ENCODE measurements at places on chromosomes 16 and 17.
A peak's percentile ranks its signal among the peaks of the same experiment; 100 is the strongest.

GRCh38 chr17:43758497-43759174, at the start of gene SOST:
SOST (minus strand) TSS chr17:43758791; CDS start chr17:43758741, 50 bp downstream.
- no peak for DNase-seq

GRCh38 chr17:34368196-34368945, 5.3 kb upstream of the CCL1 start:
- no peak for DNase-seq

DNA sequence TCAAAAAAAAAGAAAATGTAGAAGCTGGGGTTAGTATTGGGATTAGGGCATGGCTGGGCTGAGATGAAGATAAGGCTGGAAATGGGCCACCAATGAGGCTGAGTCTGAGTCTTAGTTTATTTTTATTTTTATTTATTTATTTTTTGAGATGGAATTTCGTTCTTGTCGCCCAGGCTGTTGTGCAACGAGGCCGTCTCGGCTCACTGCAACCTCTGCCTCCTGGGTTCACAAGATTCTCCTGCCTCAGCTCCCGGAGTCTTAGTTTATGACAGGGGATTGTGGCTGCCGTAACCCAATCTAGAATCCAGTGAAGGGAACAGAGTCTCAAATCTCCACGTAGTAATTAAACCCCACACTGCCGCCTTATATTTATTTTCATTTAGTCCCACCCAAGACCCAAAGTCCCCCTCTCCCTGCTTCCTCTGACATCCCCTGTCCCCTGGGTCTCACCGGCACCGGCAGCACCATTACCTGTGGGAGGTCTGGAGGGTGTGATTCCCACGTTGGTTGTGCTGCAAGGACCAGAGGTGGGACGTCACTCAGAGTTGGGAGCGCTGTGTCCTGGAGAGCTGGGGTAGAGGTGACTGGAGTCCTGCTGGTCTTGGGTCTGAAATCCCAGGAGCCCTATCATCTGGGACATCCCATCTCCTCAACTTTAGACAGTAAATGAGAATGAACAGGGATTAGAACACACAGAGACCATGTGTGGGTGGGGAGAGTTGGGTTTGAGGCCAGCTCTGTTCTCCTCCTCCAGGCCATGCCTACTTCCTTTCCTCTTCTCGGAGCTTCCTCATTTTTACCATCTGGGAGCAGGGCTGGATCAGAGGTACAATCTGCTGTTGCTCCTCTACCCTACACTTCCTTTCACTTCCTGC, at the start of gene CLEC10A:
TSS of gene CLEC10A (minus strand) at position 671 of the 875 bp plus-strand sequence. CDS start 1,439 bp downstream, outside the sequence.
- no peak for DNase-seq

DNA sequence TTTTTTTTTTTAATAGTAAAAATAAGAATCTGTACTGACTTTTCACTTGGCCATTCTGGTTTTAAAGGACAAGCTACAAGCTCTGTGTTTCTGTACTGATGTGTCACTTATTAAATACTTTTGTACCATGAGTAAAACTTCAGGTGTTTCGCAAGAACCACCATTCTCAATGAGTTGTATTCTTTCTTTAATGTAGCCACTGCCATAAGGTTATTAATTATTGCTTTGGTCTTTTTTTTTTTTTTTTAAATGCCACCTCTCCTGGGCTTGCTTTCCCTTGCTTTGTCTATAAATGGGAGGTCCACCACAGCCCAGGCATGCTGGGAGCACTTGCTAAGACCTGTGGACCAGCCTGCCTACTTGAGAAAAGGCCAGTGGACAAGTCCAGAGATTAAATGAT, 8.4 kb downstream of the ARL2BP start:
- DNase-seq = no peak

GRCh38 chr17:68599552-68600066, 1.6 kb downstream of the FAM20A start:
- no peak for DNase-seq

GRCh38 chr17:74864866-74865395, 5.2 kb upstream of the GRIN2C start:
- peak; percentile 87 for DNase-seq

- peak; percentile 79 for DNase-seq
These were observed 544 bp downstream of the CYB561 start for GRCh38 chr17:63445571-63445953.

GRCh38 chr16:6499413-6499812, 833.2 kb upstream of the RBFOX1 start:
- DNase-seq = no peak

- no peak for DNase-seq
These were observed 8.8 kb downstream of the MSLN start for GRCh38 chr16:769184-769784.

DNA sequence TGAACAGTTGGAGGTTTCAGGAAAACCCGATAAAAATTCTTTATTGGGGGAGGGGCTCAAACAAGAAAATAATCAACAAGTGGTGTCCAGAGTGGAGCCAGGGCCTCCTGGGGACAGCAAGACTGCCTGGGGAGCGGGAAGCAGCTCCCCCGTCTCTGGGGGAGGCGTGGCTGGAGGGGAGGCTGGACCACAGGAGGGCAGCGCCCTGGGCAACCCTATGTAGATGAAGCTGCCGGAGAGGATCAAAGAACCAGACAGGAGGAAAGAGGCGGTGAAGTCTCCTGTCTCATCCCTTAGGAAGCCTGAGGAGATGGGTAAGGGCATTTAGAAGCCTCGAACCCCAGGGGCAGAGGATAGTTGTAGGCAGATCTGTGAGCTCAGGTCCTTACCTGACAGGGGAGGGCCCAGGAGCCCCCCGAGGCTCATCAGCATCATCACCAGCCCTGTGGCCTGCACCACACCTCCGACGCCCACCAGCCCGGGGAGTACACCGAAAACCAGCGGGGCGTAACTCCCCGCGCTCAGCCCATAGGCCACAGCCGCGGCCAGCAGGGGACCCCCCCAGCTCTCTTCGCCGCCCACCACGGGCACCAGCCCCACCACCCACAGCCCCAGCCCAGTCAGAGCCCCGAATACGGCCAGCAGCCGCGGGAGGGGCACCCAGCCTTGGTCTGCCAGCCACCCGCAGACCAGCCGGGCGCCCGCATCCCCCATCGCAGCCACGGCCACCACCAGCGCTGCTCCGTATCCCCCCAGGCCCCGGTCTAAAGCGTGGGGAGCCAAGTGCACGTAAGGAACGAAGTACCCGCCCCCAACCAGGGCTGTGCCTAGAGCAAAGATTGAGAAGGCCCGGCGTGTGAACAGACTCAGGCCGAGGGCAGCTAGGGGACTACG, 2.0 kb downstream of the SLC16A11 start:
- peak; percentile 47 for DNase-seq

GRCh38 chr16:4136229-4136813, 20.1 kb upstream of the ADCY9 start:
- peak; percentile 69 for DNase-seq

DNA sequence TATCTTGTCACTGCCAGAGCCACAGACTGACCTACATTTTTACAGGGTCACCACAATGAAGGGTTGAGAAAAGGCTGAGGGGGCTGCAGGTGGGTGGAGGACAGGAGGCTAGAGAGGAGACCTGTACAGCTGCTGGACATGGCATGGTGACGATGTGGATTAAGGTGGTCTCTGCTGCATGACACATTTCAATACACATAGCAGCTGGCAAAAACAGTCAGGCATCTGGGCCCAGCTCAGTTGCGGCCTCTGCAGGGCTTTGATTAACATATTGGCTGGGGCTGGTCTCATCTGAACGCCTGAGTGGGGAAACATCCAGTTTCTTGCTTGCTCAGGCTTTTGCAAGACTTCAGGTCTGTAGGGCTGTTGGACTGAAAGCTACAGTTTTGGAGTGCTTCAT, 265.4 kb upstream of the FOXF1 start:
- no peak for DNase-seq

DNA sequence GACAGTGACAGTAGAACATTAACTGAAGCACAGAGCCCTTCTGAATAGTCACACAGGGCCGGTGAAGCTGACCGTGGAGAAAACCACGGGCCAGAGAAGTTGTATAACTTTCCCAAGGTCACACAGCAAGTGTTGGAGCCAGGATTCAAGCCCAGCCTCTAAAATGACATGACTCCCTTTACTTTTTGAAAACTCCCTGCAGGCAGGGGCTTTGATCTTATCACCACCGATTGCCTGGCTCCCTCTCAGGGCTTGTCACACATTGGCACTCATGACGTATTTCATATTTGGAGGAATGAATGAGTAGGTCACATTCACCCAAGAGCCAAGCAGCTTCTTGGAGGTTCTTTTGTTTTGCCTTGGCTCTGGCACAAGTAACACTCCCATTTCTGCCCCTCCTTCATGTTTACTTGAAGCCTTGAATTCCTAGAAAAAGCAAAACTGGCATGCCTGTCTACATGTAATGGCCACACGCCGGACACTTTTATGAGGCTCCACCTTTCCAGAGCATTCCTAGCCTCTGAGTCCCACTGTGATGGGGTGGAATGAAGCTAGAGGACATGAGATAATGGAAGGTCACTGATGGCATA, 13.3 kb upstream of the RBBP6 start:
- no peak for DNase-seq

- peak; percentile 71 for DNase-seq
These were observed 7.9 kb upstream of the SOST start for GRCh38 chr17:43766413-43767052.

- DNase-seq = no peak
These were observed 1.1 kb upstream of the RNF213 start for GRCh38 chr17:80259457-80260068.

- no peak for DNase-seq
These were observed 2.0 kb upstream of the FOXF1 start for GRCh38 chr16:86508028-86508946.

DNA sequence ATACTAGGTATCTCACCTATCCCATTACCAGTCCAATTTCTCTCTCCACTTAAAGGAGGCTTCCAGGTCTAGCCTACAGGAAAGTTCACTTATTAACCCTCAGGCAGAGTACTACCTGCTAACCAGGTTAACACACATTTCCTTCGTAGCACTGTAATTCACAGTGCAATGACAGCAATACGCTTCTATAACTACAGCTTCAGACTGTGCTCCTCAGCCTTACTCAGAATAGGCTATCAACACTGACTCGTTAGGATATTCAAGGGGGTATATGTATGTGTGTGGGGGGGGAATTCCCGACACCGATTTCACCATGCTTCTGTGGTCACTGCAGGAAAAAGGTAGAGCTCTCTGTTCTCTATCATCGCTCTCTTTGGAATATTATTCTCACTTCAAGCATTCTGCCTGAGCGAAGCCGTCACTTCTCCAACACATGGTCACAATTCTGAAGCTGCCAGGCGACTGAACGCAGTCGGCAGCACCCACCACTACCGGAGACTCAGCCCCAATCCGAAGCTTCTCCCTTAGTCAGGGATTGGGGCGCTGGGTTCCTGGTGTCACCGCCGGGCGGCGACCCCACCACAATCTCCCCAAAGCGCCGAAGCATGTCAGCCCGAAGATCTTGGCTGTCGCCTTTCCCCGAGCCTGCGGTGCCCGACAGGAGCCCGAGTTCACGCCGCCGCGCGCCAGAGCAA, 618 bp downstream of the GGA3 start:
- DNase-seq = no peak

DNA sequence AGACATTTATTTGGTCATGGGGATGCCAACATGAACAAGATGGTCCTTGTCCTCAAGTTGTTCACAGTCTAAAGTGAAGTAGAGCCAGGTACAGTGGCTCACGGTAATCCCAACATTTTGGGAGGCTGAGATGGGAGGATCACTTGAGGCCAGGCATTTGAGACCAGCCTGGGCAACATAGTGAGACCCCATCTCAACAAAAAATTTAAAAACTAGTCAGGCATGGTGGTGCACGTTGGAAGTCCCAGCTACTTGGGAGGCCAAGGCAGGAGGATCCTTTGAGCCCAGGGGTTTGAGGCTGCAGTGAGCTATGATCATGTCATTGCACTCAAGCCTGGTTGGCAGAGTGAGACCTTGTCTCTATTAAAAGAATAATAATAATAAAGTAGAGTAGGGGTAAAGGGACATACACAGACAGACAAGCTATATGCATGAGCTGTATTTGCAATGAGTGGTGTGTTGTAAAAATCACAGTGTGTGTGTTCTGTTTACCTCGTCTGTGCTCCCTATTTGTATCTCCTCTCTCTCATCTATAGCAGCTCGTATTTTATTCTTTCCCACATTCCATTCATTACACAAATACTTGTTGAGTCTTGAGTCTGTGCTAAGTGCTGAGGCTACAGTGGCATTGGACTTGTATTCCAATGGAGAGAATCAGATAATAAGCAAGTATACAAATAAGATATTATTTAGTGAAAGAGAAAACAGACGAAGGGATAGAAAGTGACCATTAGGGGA, 73.9 kb upstream of the DHX40 start:
- DNase-seq = no peak

- DNase-seq = no peak
These were observed 3.9 kb downstream of the MEAK7 start for GRCh38 chr16:84500531-84500930.

- DNase-seq = no peak
These were observed 10.7 kb downstream of the PROCA1 start for GRCh38 chr17:28700830-28701492.

- no peak for DNase-seq
These were observed at the start of gene CAPNS2 for GRCh38 chr16:55566432-55567175. CAPNS2 (plus strand) TSS chr16:55566684; CDS start chr16:55566757, 73 bp downstream.

GRCh38 chr17:39937447-39937846, 9.9 kb downstream of the LRRC3C start:
- DNase-seq = no peak
